ENCODE measurements at places on chromosomes 1 and 21. TPM values are rescaled to one million over a fixed set of nuclear protein-coding genes. Genes with fewer than 3 reads are reported as not detected.

DNA sequence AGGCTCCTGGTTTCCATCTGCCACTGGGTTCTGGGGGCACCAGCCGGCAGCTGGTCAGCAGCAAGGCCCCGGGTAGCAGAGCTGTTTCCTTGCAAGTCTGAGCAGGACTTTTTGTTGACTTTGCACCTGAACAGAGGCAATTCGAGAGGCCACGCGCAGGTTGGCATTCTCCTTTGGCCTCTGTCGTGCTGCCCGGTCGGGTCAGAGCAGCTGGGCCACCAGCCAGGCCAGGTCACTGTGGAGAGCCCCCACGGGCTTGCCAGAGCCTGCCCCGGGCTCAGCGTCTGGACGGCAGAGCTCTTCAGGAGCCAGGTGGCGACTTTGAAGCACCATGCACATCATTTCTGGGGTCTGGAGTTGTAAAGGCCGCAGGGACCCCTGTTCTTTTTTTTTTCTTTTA is 28.4 kb upstream of the TMEM52 start:
- no peak for DNase-seq

DNA sequence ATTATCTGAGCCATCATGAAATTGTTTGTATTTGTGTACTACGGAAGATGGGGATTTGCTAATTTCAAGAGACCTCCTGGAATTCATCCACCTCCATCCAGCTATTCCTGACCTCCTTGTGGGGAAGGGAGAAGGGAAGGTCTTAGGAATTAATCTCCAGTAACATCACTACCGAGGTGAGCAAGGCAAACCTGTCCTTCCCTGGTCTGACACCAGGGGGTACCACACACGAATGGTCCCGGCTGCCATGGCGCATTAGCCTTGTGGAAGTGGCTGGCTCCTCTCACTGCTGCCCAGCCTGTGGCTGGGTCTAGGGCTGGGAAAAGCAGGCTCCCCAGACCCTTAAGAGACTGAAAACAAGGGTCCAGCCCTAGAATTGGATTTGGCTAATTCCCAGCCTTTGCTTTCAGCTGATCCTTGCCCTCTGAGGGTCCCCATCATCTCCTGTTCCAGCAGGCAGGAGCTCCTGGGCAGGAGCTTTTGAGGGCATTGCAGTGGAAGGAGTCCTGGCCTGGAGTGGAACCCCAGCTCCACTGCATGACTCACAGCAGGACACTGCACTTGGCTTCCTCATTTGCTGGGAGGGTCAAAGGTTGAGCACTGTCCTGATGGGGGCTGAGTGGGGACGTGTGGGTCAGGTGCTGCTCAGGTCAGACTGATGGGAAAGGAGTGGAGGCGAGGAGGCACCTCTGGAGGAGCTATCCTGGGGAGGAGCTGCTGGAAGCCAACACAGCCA is 34.8 kb downstream of the RIMS3 start:
- no peak for DNase-seq

DNA sequence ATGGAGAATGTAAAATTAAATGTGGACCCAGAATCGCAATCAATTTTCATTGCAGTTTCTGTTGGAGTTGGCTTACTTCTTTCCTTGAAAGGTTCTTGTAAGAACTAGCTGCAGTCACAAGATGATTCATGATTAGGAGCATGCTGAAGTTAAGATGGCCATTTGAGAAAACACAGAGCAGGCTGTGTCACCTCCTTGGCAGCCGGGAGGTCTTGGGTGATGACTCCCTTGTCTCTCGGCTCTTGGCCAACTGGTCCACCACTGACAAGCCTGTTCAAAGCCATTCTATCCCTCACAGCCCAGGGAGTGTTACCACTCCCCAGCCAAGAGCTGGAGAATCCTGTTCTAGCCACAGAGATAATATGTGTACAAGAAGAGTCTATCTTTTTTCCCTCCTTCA is 40.6 kb downstream of the OPTC start:
- no peak for DNase-seq

DNA sequence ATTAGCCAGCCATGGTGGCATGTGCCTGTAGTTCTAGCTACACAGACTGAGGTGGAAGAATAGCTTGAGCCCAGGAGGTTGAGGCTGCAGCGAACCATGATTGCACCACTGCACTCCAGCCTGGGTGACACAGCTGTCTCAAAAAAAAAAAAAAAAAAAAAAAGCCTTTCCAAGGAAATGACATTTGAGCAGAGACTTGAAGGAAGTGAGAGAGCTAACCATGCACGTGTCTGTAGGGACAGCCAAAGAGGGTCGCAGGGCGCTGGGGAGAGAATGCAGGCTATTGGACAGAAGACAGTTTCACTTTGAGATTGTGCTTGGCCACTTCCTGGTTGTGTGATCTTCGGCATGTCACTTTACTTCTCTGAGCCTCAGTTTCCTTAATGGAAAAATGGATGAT is 6.8 kb downstream of the HCRTR1 start:
- DNase-seq = no peak

GRCh38 chr1:181817091-181817490 is 244.4 kb downstream of the ZNF648 start:
- no peak for DNase-seq

DNA sequence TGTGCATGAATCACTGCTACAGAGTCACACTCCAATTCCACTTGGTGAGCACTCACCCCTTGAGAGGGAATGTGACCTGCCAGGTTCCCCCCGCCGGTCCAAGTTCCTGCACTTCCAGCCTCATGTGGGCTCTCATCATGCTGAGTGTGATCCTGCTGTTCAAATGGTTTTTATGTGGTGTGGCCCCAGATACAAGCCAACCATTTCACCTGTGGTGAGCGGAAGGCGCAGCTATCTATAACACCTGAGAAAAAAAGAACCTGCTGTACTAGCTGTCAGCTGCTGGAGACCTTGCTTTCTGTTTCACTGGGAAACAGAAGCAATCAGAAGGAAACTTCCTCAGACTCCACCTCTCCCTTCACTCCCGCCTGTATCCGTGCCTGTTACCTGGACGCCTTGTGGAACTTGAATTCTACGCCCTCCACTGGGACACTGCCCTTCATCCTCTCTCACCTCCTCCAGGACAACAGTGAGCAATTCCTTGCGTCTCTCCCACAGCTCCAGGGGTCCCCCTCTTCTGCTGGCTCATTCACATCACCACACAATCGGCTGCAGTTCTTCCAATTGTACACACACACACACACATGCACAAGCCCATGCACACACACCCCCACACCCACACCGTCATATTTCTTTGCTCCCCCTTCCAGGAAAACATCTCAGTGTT is 64.4 kb upstream of the RPL11 start:
- DNase-seq = no peak

Gene CA14
- 7.9 TPM for polyA plus RNA-seq

Gene SCCPDH
- polyA plus RNA-seq = 58.0 TPM

Gene SLC30A7
- 18.8 TPM for polyA plus RNA-seq

Data from right renal pelvis (tissue), 4 donors.